ENCODE measurements at places on chromosomes 13 and 19.

- DNase-seq = no peak
These were observed 30.6 kb downstream of the GAS6 start for GRCh38 chr13:113833111-113833830.

DNA sequence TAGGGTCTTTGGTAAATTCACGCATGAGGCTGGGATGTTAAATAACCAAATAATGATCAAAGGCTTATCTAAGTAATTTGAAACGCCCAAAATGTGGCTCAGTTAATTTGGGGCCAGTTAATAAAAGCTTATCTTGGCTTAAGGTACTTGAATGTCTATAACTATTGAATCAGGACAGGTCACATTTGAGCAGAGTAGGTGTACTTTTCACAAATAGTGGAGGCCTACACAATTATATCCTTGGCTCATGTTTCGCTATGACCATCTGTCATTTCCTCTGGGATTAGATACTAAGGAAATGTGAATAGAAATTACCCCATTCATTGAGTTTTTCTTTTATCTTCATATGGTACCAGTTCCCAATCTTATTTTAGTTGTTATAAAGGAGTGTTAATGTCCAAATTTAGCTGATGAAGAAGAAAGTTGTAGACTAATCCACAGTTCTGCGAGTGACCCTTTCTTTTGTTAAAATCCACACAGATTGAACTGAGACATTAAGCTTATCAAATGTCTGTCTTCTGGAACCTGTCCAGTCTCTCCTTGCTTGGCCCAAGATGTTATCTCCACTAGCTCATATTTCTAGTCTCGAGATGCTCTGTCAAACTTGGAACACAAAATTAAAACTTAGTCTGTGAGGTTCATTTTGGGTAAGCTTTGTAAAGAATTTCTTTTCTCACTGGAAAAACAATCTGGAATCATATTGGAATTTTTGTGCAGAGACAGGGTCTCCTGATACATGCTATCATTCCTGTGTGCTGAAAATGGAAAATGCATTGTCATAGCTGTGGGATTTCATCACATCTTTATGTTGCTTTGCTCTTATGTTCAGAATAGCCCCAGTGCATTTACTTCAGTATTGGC is 31.0 kb downstream of the SLAIN1 start:
- DNase-seq = peak; percentile 21

DNA sequence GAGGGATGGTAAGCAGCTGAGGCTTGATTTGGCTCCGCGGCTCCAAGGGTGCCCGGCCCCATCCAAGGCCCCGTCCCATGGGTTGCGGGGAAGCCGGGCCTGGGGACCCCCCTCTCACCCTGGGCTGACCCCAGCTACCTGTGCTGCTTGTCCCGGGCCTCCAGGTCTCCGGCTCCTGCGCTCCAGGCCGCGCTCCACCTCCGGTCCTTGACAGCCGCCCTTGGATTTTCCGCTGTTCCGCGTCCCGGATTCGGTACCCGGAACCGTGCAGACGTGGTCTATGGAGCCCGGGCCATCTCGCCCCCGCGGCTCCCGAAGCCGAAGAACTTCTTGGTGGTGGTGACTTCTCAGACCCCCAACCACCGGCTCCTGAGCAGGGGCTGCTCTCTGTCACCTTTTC is 48.3 kb upstream of the C1QTNF9B start:
- DNase-seq = no peak

GRCh38 chr19:12272980-12273901 is 21.4 kb downstream of the ZNF44 start:
- DNase-seq = no peak

GRCh38 chr13:106484537-106485193 is 50.8 kb downstream of the EFNB2 start:
- DNase-seq = peak; percentile 41

DNA sequence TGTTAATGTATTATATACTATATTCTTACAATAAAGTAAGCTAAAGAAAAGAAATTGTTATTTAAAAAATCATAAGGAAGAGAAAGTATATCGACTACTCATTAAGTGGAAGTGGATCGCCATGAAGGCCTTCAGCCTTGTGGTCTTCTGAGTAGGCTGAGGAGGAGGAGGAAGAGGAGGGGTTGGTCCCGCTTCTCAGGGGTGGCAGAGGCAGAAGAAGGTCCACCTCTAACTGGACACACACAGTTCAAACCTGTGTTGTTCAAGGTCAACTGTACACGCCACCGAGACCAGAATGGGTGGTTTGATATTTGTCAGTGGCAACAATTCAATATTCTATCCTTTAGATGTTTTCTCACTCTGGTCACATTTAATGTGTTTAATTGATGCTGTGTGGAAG is 67.2 kb downstream of the ALOX5AP start:
- DNase-seq = no peak

DNA sequence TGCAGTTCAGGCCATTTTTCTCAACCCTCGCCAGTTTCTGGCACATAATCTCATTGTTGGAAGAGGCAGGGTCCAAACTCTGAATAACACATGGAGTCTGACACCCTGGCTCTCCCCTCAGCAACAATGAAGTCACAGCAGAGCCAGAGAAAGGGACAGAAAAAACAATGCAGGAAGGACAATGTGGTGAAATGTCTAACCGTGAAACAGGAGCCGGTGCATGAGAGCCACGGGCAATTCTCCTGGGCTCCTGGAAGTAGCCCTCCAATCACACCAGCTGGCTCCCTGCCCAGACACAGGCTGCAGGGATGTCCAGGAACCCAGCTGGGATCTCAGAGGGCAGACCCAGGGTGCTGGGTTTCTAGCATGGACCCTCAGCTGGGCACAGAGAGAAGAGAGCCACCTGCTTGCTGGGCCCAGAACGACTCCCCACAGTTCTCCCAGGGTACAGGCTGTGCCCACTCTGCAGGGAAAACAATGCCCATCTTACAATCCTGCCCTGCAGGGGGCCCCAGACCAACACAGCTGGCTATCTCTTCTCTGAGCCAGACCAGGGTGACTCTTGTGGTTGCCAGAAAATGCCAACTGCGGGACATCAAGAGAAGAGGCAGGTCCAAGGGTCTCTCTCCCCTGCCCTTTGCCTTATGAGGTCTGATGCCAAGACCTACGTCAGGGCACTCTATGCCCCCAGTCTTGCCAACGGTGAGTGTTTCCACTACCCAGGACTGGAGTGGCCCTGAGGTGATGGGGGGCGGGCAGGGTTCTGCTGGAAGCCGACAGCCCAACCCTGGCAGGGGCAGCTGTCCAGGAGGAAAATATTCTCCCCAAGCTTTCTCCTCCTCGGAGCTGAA is 64.5 kb downstream of the CEBPG start:
- DNase-seq = no peak

DNA sequence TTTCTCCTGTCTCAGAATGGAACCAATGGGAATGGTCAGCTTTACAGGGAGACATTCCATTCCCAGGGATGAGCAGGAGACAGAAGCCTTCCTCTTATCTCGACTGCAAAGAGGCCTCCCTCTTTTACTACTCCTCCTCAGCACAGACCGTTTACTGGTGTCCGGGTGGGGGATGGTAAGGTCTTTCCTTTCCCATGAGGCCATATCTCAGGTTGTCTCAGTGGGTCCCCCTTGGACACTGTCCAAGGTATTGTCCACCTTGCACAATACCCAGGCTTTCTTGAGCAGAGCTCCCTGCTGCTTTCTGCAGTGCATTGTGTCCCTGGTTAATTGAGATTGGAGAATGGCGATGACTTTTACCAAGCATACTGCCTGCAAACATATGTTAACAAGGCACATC is 7.5 kb upstream of the ZNF808 start:
- no peak for DNase-seq

- DNase-seq = peak; percentile 9
These were observed 55.4 kb downstream of the INTS6 start for GRCh38 chr13:51397262-51397941.

- DNase-seq = peak; percentile 52
These were observed 1.7 kb downstream of the TGFBR3L start for GRCh38 chr19:7916103-7916954.

DNA sequence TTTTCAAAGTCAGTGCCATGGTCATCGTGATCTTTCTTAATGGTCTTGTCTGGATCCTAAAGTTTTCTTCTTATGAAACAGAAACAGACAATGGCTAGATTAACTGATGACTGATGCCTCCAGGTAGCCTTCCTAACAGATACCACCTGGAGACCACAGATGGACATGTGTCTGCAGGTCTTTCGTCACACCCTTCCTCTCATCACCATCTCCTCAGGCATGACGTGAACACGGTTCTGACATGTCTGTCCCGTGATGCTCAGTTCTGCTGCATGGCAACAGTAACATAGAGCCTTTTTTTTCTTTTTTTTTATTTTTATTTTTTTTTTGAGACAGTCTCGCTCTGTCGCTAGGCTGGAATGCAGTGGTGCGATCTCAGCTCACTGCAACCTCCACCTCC is 13.1 kb upstream of the LAMP1 start:
- DNase-seq = no peak

GRCh38 chr13:34553376-34553775 is 388.7 kb upstream of the NBEA start:
- DNase-seq = no peak

DNA sequence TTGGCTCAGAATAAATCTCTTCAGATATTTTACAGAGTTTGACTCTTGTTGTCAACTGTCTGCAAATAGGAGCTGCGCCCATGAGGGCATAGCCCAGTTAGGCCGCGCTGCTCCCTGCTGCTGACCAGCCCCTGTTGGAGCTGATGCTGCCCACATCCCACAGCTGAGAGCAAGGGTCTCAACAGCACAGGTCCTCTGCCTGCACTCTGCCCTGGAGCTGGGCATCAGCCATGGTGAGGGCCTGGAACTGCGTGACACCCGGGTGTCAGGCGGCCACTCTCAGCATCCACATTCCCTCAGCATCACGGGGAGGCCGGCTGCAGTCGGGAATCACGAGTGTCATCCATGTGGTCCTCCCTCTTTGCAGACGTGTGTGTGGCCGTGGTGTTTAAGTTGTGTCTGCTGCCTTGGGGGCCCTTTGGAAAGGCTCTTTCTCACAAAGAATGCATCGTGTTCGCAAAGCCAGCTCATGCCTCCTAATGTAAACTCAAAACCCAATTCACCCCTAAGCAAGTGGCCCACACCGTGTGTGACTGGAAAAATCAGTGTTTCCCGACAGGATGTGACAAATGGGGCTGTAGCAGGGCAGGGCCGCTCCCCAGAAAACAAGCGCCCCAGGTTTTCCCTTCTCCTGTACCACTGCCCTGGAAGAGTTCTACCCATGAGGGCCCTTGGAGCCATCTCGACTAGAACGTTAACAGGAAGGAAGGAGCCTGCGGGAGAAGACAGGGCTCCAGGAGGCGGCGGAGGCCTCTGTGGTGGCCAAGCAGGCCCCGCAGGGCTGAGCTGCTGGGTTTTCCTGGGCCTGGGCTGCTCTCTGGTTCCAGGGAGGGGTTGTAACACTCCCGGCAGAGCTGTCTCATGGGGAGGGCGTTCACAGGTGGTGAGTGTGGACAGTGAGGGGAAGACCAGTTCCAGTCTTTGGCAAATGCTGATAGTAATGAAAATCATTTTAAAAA is 20.3 kb downstream of the ATP11A start:
- no peak for DNase-seq

GRCh38 chr13:20131057-20131832 is 29.6 kb downstream of the GJA3 start:
- peak; percentile 54 for DNase-seq

DNA sequence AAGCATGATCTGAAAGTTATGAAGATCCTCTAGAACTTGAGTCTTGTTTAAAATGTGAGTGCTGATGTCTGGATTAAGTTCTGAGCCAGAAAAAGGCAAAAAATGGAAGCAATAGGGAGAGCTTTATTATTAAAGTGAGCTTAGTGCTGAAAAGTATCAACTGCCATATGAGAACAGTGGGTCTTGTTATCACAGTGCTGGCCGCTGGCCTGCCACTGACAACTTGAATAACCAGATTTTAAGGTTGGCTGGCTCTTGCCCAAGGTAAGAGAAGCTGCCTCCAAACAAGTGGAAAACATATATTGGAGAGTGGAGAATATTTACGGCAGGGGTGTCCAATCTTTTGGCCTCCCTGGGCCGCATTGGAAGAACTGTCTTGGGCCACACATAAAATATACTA is 33.9 kb downstream of the NUFIP1 start:
- DNase-seq = no peak

GRCh38 chr19:56601375-56601774 is 6.3 kb downstream of the ZNF71 start:
- DNase-seq = no peak

DNA sequence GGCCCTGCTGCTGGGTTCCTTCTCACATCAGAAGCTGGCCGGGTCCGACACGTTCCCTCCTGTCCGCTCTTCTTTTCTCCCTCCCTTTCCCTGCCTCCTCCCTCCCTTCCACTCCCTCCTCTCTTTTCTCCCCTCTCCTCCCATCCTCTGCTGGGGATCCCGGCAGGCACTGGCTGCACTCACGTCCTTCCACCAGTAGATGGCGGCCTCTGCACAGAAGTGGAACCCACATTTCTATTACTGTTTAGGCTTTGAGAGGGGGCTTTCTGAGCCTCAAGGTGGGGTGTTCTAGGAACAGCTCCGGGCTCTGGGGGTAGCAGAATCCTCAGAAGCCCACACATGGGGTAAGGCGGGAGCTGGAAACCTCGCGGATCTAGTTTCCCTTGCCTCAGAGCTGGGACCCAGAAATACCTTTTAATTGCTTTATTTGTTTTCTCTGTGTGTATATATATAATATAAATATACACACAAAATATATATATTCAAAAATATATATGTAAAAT is 294.2 kb downstream of the ZNF536 start:
- peak; percentile 10 for DNase-seq

- no peak for DNase-seq
These were observed 290.0 kb downstream of the PCDH9 start for GRCh38 chr13:66940113-66940512.

DNA sequence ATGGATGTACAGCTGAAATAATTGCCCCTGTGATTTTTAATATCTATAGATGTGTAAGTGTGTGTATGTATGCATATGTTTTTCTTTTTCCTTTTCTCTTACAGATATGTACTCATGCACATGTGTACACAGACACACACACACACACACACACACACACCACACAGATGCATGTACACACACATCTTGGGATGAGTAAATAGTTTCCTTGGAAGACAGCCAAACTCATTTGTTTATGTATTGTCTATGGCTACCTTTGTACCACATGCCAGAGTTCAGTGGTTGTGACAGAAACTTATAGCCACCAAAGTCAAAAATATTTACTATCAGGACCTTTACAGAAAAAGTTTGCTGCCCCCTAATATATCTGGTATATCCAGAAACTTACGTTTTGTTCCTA is 192.6 kb downstream of the MAB21L1 start:
- DNase-seq = no peak

GRCh38 chr19:12880551-12881171 is 588 bp downstream of the DNASE2 start:
- peak; percentile 22 for DNase-seq

DNA sequence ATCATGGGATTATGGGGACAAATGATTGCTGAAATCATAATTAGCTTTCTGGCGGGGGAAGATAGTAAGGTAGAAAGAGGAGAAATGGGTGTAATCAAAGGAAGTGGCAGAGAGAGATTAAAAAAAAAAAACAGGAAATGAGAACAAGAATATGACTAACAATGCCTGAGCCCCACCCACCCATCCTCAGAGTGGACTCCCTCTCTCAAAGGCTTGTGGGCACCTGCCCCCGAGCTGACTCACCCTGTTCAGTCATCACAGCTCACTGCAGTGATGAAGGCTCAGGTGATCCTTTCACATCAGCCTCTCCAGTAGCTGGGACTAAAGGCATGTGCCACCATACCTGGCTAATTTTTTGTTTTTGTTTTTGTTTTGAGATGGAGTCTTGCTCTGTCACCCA is 26.4 kb upstream of the TPT1 start:
- peak; percentile 85 for DNase-seq

- peak; percentile 5 for DNase-seq
These were observed 30.5 kb downstream of the VAV1 start for GRCh38 chr19:6803036-6803404.

- no peak for DNase-seq
These were observed 41.4 kb downstream of the DEDD2 start for GRCh38 chr19:42175952-42176648.
